ENCODE measurements at places on chromosomes 4 and X.

- no peak for DNase-seq
Observed at GRCh38 chr4:98603683-98604521, 54.5 kb downstream of the TSPAN5 start.

GRCh38 chrX:130020661-130021324 is 38.4 kb downstream of the BCORL1 start:
- DNase-seq: no peak

DNA sequence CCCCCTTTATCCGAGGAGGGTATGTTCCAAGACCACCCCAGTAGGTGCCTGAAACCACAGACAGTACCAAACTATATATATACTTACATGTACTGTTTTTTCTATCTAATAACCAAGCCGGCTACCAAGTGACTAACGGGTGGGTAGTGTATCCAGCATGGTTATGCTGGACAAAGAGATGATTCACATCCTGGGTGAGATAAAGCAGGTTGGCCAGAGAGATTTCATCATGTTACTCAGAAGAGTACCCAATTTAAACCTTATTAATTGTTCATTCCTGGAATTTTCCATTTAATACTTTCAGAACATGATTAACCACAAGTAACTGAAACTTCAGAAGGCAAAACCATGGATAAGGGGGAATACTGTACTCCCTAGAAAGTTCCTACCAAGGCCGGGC is 46.5 kb downstream of the RFC1 start:
- DNase-seq: no peak

GRCh38 chr4:87947381-87948160 is 27.9 kb upstream of the SPP1 start:
- no peak for DNase-seq

DNA sequence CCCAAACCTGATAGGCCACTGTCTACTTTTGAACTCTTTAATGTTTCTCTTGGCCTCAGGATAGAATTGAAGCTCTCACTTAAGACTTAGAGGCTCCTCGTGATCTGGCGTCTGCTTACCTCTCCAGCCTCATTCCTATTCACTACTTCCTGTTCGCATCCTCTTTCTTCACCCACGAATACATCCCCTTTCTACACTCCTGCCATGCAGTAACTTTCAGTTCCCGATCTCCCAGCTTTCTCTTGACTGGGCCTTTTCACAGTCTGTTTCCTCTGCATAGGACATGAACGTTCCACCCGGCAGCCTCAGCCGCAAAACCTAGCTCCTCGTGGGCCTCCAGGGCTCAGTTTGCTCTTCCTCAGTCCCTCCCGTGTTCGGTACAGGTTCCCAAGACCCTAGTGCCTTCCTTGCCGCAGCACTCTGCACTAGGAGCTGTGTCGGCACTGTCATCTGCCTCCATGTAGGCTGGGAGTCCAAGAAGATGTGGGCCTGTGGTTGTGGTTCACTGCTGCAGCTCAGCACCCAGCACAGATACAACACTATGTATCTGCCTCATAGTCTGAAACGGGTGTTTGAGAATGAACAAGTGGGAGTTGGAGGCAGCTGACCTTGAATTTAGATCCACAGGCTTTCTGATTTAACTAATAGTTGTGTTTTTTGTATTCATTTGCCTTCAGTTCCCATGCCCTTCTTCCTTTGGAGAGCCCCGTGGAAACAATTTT is 15.8 kb downstream of the RPL39 start:
- no peak for DNase-seq

DNA sequence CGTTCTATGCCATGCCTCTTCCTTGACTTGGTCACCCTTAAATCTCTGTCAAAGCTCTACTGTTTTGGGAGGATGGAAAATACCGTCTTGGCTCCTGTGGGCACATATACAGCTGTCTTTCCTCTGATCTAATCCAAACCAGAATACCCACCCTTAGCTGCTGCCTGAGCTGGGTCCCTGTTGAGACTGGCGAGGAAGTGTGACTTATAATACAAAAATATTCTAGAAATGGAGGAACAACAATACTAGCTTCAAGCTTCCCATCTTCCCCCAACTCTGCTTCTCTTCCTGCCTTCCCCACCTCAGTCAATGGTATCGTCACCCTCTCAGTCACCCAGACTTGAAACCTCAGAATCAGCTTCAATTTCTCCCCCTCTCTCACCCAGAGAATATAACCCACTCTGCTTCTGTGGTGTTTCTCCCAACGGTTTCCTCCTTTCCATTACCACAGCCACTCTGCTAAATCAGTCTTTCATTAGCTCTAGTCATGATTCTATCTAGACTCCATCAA is 599 bp upstream of the IL2RG start:
- no peak for DNase-seq

DNA sequence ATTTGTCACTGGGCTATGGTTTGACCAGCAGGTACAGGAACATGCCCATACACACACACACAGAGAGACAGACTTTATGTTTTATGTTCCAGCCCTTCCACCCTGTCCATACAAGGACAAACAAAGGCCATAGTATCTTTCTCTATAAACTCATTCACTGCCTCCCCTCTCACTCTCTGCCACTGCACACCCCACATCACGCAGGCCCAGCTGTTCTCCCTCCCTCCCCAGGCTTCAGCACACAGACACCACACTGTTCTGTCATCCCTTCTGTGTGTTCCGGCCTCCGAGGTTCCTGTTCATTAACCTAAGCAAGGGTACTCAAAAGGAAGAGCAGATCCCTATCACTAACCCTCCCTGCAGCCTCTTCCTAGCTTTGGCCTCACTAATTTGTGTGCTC is 17.8 kb downstream of the LAS1L start:
- no peak for DNase-seq

DNA sequence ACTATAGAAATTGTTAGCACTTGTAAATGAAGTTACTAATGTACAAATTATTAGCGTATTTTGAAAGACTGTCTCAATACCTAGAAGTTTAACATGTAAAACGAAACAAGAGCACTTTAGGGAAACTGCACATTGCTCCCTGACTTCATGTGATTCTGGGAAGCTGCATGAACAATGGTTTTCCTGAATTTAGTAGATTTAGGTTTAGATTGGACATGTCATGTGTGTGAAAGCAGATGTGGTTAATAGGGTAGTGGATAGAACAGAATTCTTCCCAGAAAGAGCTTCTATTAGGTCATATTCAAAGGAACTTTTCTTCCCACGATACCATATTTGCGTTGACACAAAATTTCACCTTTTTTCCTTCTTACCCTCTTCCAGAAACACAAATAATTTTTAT is 14.9 kb upstream of the CXCL8 start:
- no peak for DNase-seq

GRCh38 chr4:92059615-92060014 is 244.2 kb upstream of the GRID2 start:
- no peak for DNase-seq

DNA sequence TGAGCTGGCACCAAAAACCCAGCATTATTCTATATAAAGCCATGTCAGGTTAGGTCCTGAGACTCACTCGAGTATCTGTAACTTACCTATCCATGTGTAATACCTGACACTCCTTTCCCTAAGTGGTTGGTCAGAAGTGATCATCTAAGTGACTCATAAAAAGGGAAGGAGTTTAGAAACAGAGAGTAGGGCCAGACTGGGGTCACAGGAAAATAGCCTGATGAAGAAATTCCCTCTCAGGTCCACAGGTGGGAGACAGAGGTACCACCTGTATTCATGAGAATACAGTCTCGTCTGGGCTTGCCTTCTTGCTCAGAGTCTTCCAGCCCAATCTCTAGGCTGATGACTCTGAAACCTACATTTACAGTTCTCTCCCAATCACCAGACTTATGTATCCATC is 161.8 kb upstream of the MAP3K15 start:
- no peak for DNase-seq

DNA sequence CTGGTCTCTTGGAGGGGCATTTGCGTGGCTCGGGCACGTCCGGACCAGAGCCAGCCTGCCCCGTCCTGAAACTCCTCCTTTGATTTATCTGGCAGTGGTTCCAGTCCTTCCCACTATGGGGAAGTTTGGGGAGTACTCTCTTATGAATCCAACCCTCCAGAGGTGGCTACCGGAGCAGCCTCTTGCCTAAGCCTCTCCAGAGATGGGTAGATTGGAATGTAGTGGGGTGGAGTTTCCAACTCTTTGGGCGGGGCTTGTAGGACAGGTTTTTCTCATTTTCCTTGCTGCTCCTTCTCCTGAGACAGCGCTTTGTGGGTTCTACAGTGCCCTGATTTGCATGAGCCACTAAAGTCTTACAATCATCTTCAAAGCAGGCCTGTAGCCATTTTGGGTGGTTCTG is 60.1 kb upstream of the XAGE1B start:
- no peak for DNase-seq

DNA sequence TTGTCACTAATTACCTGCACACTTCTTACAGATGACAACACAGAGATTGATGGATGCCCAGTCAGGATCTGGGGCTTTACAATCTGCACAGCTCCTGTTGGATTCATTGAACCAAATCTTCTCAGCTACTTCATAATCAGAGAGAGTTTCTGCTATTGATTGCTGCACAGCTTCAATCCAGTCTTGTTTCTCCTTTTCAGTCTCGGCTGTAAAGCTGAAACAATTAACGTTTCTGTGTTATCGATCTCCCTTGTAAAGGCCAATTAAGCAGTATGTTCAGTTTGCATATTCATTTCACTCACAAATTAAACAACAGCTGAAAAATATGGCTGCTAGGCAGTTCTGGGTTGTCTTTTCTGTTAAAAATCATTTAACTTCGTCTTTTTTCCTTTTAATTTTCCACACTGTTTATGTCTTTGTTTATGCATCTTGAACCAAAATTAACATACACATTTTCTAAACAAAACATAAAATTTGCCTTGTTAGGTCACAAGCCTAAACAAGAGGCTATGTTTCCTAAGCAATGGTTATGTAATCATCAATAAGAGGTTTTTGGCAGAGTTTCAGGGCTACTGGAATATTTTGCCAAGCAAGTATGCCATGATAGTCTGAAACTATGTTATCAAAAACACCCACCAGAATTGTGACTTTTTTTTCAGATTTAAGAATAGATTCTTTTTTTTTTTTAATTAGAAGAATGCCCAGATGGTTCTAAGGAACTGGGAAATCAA is 79.2 kb downstream of the ARAP2 start:
- DNase-seq: no peak

GRCh38 chr4:76513482-76513881 is 78.5 kb downstream of the SHROOM3 start:
- no peak for DNase-seq

DNA sequence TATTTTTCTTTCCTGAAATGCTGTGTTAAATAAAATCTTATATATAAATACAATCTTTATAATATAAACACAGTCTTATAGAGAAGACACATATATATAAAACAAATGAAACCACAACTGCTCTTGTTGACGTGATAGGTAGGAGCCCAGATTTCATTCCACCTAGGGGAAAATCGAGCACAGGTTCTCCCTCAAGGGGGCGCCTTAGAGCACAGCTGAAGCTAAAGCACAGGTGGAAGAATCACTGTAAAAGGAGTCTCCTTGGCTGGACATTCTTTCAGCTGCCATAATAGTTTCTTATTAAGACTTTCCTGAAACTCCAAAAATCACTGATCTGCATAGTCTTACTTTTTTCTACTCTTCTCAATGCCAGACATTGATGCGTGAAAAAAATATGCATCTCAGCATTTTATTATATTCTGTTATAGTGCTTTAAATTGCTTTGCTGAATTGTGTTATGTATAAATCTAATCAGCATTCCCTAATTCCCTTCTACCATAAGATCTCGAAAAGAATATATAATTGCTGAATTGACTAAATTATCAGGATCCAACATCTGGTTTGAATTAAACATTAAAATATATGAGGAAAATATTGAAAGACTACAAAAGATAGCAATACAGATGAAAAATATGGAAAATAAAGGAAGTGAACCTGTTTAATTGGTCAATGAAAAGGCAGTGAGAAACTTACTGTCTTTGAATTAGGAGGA is 25.5 kb upstream of the RXFP1 start:
- DNase-seq: peak; percentile 14

DNA sequence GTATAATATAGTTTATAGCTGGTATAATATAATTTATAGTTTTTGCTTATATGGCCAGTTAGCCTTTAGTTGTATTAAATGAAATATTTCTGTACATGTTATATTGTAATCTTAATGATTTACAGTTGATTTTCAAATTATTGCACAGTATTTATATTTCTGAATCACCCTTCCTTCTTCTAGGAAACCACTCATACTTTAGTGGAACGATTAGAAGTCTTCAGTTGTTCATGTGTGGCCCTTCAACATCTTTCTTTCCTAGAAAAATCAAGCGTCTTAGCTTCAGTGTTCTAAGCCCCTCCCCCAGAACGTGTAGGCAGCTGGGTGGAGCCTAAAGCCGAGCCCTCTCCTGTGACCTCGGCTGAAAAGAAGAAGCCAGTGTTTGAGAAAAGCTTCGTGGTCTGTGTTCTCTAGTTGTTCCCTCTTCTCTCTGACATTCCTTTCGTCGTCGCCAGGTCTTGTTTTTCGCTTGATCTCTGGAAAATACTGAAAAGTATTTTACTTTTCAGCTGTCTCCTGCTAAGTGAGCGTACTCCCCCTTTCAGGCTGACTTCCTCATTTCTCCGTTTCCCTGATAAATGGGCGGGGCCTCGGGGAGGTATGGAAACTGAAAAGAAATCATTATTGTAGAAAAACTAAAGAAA is at the start of gene C4orf33:
TSS of gene C4orf33 (plus strand) at position 342 of the 644 bp plus-strand sequence. CDS start 6,459 bp downstream, outside the sequence.
- peak; percentile 76 for DNase-seq

GRCh38 chrX:43121637-43122036 is 343.7 kb upstream of the PPP1R2C start:
- DNase-seq: no peak

- no peak for DNase-seq
Observed at GRCh38 chrX:129641941-129642340, 12.8 kb downstream of the APLN start.

DNA sequence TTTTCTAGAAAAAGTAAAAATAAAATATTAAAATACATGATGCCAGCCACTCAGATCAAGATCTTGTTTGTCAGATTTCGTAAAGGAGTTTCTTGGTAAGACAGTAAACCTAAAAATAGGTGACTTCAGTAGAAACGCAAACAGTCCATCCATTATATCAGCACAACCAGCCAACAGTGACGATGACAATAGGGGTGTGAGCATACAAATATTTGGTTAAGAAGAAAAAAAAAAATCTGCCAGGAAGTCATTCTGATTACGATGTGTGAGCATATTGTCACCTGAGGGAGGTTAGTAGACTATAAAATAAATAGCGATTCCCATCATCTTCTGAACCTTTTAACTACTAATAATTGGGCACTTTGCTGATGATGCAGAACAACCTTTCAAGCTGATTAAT is 37.6 kb downstream of the SLC7A11 start:
- DNase-seq: no peak

GRCh38 chr4:6714954-6715353 is 1.0 kb upstream of the BLOC1S4 start:
- no peak for DNase-seq

GRCh38 chr4:159298502-159298901 is 195.6 kb downstream of the RAPGEF2 start:
- no peak for DNase-seq

GRCh38 chr4:96035727-96036126 is 195.8 kb downstream of the PDHA2 start:
- no peak for DNase-seq

- peak; percentile 48 for DNase-seq
Observed at GRCh38 chrX:45771560-45772340, 571.1 kb upstream of the DIPK2B start.
